ENCODE measurements at places on chromosomes 6 and 20.

- peak; percentile 53 for DNase-seq
Observed at GRCh38 chr20:32476684-32477593, 108.2 kb downstream of the NOL4L start.

- no peak for DNase-seq
Observed at GRCh38 chr6:169638915-169639314, 62.9 kb downstream of the WDR27 start.

DNA sequence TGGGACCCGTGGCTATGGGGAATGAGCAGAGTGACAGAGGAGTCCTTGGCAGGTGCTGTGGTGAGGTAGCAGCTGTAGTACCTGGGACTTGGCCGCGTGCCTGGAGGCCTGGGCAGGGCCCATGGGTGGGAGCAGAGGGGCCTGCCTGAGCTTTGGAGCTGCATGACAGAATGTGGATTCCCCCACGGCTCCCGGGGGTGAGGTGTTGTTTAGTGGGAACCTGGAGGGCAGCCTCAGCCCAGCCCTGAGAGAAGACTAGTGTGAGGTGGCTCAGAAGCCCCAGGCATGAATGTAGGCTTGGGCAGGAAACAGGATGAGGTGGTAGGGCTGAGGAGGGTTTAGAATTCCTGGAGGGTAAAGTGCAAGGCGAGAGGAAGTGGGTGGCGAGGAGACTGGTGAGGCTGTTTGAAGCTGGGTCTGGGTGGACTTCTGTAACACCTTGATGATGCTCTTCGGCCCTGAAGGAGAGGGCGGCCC lies 86.5 kb upstream of the SCP2D1 start:
- no peak for DNase-seq

DNA sequence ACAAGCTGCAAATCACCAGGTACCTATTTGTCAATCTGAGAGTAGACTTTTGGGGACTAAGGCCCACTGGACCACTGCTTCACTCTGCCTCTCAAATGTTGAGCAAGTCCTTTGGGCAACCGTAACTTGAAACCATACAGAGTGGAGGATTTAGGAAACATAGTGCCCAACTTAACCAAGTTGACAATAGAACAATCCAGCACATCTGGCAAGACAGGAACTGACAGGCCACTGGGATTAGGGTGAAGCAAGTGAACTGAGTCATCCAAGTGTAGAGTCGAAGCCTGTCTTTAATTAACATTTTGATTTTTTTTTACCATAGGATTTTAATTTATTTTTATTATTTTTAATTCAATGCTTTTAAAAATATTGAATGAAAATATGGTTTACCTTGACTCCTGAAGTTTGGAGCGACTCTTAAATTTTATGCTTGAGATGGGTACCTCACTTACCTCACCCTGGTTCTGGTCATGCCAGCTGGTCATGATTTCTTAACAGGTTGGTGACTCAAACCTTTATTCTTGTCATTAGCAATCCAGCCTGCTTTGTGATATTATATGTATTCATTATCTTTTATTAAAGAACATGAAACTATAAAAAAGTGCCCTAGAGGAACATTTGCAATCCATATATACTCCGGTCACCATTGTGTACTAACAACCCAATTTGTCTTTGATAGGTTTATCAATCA lies 312.1 kb upstream of the DEFB112 start:
- no peak for DNase-seq

DNA sequence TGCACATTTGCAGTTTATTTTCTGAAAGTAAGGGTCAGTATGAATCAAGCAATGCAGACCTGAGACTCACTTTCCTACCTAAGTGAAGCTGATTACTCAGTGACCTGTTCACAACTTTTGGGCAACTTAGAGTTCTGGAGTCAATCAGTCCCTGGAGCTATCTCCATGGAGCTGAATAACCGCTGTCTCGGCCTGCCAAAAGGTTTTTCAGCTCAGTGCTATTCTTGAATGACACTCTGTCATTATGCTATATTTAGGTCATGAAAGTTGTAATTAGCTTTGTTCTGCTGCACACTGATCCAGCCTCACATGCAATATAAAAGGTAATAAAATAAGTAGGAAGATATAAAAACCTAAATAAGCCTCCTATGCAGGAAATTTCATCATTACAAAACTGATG lies 356.0 kb downstream of the BMP2 start:
- no peak for DNase-seq

DNA sequence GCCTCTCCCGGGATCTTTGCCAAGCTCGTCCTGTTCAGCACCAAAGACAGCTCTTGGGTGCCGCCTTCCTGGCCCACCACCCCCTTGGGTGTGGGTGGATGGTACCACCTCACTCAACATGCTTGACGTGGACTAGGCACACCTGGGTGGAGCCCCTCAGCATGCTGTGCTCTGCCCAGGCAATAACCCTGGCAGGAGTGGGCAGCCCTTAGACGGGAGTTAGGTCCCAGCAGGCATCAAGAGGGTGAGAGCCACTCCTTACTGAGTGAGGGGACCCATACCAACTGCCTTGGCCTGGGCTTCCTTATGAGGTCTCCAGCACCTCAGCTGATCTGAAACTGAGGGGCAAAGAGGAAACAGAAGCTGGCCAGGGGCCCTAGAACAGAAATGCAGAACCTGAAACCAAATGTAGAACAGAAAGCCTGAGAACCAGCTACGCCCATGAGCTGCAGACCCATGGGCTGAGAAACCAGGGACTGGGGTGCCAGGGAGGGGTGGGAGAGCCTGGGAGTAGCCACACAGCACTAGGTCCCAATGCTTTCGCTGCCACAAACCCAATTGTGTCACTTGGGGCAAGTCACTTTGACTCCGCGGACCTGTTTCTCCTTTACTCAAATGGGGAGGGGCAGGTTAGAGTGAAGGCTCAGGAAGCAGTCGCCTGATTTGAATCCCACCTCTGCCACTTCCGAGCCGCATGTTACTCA lies 2.0 kb downstream of the FGD2 start:
- peak; percentile 66 for DNase-seq

- no peak for DNase-seq
Observed at GRCh38 chr20:39941245-39941644, 747.8 kb downstream of the MAFB start.

DNA sequence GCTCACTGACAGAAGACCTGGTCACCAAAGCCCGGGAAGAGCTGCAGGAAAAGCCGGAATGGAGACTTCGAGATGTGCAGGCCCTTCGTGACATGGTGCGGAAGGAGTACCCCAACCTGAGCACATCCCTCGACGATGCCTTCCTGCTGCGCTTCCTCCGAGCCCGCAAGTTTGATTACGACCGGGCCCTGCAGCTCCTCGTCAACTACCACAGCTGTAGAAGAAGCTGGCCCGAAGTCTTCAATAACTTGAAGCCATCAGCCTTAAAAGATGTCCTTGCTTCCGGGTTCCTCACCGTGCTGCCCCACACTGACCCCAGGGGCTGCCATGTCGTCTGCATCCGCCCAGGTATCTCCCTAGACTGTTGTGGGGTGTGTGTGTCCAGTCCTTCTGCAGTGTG lies 4.4 kb downstream of the TTPAL start:
- no peak for DNase-seq

DNA sequence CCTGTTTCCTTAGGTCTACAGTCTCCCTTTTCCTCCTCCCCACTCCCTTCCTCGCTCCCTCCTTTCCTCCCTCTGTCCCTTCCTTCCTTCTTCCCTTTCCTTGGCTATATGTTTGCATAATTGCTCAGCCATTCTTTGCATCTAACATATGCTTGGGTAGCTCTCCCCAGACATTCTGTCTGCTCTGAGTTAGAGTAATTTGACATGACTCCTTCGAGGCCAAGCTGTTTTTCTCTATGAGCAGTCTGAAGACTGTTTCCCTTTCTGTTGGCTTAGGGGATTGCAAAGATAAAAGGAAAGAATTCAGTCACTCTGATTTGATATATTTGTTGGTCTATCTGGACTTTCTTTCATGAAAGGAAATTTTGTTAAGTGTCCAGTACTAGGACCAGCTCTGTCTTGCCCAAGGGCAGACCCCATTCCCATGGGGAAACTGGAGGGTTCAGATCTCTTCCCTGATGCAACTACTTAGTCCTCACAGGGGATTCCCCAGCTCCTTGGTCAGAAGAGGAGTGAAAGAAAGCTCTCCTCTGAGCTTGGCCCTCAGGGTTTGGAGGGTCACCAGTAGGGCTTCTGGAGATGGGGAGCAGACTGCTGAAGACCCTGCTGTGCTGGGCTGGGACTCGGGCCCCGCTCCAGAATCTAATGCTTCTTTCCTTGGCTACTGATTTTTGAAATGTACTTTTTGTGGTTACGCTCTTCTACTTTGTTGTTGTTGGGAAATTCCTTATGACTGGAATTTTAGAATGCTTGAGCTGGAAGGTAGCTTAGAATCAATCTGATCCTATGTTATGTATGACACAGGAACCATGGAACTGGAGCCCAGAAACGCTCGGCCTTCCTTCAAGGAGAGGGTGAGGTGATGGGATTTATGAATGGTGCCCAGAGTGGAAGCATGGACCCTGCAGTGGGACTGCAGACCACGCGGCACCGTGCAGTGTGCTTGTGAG lies 63.7 kb upstream of the SLC22A23 start:
- no peak for DNase-seq

DNA sequence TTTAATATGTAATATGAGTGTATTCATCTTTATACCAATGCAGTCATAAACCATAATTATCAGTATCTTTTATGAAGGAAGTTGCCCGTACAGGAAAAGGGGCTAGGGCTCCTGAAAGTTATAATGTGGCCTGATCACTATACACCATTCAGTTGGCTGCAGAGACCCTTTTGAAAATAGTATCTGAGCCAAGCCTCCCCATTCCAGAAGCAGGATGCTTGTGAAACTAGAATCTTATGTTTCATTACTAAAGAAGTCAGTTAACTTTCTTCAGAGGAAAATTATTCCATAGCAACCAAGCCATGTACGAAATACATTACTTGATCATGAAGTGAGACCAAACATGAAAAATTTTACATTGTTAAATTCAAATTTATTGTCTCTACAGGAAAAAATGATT lies 251.5 kb upstream of the TCF21 start:
- no peak for DNase-seq

- DNase-seq: no peak
Observed at GRCh38 chr6:152300517-152300916, 336.6 kb downstream of the SYNE1 start.

DNA sequence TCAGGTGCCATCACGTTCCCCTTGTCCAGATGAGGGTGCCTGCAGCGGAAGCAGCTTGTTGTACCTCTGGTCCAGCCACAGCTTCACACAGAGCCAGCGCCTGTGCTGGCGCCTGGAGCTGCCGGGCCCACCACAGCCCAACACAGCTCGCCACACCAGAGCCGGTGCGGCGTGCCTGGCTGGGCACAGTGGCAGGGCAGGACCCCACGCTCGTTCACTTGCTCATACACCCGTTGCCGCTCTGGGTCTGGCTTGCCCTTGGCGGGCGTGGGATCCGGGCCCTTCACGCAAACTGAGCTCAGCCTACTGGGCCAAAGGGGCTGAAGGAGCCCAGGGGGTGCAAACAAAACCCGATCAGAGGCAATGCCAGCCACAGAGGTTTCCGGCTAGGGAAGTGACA lies 492.5 kb upstream of the MANEA start:
- DNase-seq: peak; percentile 41

- no peak for DNase-seq
Observed at GRCh38 chr6:50714487-50715379, 1.4 kb downstream of the TFAP2D start.

- peak; percentile 76 for DNase-seq
Observed at GRCh38 chr20:29497261-29497671, 1760.2 kb upstream of the DEFB115 start.

DNA sequence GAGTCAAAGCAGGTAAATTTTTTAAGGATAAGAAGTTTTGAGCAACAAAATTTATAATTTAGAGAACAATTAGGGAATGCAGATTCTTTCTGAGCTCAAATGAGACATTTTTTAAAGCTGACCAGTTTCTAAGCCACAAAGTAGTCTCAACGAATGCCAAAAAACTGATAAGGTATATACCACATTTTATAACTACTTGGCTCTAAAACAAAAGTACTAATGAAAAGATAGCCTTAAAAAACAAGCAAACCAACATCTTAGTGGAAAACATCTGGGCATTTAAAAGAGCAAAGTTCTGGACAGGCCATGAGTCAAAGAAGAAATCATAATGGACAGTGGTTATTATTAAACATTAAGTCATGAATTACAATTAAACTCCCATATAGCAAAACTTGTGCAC lies 23.2 kb upstream of the RNF146 start:
- DNase-seq: no peak

Measured in Peyer's patch (tissue), 4 donors.